ENCODE measurements at places on chromosomes 7 and 10.

DNA sequence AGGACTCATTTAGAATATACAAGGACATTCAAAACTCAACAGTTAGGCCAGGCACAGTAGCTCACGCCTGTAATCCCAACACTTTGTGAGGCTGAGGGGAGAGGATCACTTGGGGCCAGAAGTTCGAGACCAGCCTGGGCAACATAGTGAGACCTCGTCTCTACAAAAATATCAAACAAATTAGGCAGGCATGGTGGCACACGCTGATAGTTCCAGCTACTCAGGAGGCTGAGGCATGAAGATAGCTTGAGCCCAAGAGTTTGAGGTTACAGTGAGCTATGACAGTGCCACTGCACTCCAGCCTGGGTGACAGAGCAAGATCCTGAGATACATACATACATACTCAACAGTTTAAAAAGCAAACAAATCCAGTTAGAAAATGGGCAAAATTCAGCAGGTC, 44.9 kb downstream of the GNA12 start:
- no peak for DNase-seq

DNA sequence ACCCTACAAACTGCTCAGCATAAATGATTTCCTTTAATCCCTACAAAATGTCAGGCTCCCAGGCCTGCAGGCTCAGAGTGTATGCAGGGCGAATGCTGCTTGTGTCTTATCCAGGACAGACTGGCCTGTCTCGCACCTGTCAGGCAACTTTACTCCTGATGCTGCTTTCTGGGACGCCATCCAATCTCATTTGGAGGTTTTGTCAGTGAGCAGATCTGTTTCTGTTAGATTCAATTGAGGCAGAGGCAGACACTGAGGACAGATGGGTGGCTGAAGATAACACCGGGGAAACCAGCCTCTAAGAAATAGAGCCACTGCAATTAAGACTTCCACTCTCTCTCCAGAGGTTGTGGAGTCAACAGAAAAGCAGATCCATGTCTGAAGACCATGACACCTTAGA, 115.6 kb downstream of the DPP6 start:
- no peak for DNase-seq

GRCh38 chr7:28048694-28049093, 131.9 kb downstream of the JAZF1 start:
- DNase-seq, result no peak

- DNase-seq, result no peak
These were observed 2.3 kb downstream of the INPP5A start for GRCh38 chr10:132539894-132540293.

GRCh38 chr10:15531927-15532722, 161.0 kb upstream of the FAM171A1 start:
- DNase-seq, result no peak

DNA sequence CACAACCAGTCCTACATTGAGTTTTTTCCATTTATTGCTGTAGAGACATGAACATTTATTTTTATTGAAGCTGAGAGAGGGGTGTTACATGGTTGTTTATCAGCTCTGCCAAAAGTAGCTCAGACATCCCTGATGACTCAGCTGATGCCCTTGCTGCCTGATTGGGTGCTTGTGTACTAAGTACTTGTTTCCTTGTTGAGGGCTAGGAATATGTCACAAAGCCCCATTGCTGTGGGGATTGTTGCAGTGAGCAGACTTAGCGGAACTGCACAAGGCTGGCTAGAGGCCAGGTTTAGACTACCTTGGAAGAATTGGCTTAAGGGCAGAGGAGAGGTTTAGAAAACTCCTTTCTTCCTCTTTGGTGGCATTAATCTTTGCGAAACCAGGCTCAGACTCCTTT, 110.6 kb downstream of the AUTS2 start:
- DNase-seq, result no peak

DNA sequence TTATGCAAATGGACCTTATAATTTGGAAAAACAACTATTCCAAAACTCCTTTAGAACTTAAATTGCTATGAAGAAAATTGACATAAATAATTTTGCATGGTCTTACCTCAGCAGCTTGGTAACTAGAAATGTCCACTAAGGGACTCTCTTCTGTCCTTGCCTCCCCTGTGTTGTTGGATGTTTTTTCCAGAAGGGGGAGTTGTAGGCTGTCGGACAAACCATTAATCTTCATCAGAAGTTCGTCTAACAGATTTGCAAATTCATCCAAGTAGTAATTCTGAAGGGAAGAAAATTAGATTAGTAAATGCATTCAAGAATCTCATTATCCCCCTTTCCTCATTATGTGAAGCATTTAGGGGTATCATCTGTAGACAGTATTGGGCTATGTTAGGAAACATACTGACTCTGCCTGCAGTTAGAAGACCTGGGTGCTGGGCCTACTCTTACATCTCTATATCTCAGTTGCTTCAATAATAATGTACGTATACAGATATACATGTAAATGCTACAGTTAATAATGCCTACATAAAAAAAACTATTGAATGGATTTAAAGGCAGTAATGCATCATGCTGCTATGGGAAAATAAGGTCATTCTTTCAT, 155.6 kb downstream of the PKD1L1 start:
- no peak for DNase-seq

DNA sequence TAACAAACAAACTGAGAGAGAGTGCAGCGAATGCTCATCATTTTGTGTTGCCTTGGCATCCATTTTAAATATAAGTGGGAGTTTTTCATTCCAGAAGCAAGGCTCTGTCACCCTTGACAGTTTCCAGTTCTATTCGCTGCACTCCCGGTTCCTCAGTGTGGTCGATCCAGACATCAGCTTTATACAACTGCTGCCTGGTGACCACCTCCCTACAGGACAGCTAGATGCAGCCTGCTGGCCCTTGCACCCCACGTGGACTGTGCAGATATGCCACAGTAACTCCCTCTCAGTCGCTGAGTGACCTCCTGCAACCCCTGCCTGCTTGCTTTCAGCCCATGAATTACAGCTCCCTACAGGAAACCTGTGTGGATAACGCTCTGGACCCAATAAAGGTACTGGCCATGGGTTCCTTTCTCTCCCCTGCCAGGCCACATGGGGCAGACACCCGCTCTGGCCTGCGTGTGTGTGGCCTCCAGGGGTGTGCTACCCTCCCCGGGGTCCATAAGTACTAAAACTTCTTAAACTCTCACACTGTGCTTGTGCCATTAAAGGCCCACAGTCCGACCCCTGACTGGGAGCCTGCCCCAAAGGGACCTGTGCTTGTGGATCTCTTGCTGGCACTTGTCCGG, 23.6 kb downstream of the BEND7 start:
- no peak for DNase-seq

- DNase-seq, result no peak
These were observed 73.8 kb upstream of the EFCAB10 start for GRCh38 chr7:105655067-105655466.

GRCh38 chr7:65409363-65409762, 35.7 kb downstream of the ZNF92 start:
- no peak for DNase-seq

- no peak for DNase-seq
These were observed 18.9 kb downstream of the ANLN start for GRCh38 chr7:36408589-36408988.

DNA sequence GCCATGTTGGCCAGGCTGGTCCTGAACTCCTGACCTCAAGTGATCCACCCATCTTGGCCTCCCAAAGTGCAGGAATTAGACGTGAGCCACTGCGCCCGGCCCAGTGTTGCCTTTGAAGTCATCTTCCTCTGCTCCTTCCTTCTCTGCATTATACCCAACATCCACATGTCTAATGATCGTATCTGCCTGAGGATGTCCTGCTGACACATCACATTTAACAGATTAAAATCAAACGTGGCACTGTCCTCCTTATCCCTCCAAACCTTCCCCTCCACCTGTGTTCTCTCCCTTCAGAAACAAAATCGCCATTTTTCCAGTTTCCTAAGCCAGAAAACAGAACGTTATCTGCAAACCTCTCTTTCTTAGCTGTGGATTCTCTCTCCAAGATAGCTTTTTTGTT, 8.4 kb upstream of the SDK1 start:
- DNase-seq, result no peak

DNA sequence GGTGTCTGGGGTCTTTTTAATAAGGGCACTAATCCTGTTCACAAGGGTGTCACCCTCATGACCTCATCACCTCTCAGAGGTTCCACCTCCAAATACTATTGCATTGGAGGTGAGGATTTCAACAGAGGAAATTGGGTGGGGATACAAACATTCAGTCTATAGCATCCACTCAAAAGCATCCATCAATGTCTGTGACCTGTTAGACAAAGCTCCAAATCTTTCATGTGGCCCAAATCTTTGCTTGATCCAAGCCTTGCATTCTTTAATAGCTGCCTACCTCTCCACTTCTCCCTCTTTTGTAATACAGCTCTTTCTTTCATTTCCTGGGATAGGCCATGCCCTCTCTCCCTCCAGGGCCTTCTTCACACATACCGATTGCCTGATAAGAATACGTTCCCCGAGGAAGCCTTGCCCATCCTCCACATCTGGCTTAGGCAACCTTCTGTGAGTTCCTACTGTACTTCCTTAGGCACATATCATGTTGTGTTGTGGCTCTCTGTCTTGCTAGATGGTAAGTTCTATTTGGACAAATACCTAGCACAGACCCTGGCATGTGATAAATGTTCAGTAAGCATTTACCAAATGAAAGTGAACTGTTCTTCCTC, 66.1 kb downstream of the CREM start:
- DNase-seq, result no peak

DNA sequence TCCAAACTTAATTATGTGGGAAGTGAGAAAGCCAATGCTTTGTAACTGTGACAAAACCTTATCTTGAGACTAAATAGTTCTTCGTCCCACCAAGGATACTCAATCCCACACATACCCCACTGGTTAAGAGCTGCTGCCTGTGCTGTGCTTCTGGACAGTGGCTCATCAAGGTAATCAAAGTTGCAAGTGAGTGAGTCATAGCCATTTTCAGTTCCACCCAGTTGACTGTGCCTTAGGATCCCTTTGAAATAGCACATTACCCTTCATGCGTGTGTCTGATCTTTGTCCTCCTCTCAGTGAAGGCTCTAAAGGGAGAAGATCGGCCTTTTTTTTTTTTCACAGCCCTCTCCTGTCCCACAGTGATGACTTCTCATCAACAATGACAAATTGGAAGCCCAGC, 706.0 kb upstream of the AUTS2 start:
- DNase-seq, result no peak

GRCh38 chr10:13892001-13892491, 305.3 kb downstream of the PRPF18 start:
- no peak for DNase-seq

GRCh38 chr10:60930237-60930636, 13.7 kb downstream of the RHOBTB1 start:
- DNase-seq, result no peak

DNA sequence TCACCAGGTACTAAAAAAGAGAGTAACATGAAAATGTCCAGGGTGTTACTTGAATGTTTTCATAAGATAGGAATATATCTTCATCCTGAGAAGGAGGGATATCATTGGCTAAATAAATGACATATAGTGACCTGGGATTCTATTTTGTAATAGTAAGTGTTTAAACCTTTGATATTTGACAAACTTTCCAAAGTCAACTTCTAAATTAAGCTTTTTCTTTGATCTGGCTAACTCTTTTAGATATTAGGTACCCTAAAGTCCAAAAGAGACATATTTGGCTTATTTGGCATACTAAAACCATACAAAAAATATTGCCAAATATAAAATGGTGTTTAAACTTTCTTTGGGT, 22.4 kb upstream of the CREB3L2 start:
- DNase-seq, result no peak

- no peak for DNase-seq
These were observed 19.5 kb upstream of the RHEB start for GRCh38 chr7:151539088-151539671.

GRCh38 chr7:3650844-3651243, 349.8 kb downstream of the SDK1 start:
- DNase-seq, result no peak

DNA sequence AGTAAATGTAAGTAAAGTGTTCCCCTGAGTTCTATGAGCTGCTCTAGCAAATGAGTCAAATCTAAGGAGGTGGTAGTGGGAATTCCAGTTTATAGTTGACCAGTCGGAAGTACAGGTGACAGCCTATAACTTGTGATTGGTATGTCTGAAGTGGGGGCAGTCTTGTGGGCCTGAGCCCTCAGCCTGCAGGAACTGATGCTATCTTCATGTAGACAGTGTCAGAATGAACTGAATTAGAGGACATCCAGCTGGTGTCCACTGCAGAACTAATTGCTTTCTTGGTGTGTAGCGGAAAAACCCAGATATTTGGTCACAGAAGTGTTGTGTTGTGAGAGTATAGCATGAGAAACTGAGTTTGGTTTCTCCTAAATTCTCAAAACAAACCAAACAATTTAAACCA, 127.9 kb upstream of the AMPH start:
- no peak for DNase-seq

DNA sequence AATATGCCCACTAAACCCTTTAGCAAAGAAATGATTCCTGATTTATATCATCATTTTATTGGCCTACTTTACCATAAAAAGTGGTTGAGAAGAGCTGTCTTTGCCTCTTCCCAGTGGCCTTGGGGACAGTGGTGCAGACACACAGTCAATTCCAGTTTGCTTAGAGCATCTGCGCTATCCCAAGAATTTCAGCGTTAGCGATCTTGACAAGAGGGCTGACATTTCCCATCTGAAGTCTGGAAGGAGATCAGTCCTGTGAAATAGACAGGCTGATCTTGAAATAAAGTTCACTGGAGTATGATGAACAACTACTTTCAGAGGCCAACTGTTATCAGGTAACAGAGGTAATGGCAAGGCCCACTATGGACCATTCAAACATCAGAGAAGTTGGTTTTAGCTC, 475.3 kb upstream of the NRP1 start:
- DNase-seq, result no peak

DNA sequence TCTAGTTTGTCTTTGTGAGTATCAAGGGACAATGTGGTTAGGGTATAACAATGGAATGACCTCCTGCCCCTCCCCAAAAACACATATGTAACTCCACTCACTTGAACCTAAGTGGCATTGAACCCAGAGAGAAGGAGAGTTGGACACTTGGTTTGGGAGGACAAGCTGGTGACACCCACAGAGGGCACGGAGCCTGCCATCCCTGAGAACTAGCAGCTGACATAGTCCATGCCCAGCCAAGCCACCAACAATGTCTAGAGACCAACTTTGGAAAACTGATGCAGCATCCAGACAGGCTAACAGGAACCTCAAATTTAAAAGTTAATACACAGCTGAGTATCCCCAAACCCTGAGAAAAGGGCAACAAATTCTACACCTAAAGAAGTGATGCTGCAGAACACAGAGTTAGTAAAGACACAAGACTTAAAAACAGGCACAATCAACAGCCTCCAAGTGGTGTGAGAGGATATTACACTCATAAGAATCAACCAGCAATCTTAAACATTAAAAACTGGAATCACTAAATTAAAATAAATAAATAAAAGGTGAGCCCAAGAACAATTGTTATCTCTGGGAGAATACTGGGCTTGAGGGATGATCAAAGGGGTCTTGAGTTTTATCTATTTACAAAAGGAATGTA, 27.2 kb downstream of the NUDCD3 start:
- DNase-seq, result no peak

DNA sequence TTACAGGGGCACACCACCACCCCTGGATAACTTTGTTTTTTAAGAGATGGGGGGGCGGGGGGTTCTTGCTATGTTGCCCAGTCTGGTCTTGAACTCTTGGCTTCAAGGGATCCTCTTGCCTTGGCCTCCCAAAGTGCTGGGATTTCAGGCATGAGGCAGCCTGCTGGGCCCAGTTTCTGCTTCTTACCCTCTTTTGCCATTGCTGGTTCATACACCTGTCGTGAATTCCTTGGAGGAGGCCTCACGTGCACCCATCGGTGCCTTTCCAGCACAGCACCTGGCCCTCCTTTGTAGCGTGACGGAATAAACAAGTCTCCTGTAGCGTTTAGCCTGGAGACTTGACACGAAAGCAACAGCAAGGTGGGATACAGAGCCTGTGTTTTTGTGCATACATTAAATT, 75.5 kb downstream of the CARD11 start:
- no peak for DNase-seq

- DNase-seq, result no peak
These were observed 4.6 kb downstream of the TMEM140 start for GRCh38 chr7:135152442-135152841.

Measured in stimulated activated CD4-positive, alpha-beta T cell treated with anti-CD3 and anti-CD28 coated beads, TNF-alpha, amount 100 ng/mL, for 1 hour (primary cell).